ENCODE measurements at places on chromosomes 13 and 19. TPM values are rescaled to one million over a fixed set of nuclear protein-coding genes. Genes with fewer than 3 reads are reported as not detected.

Gene RUBCNL
- total RNA-seq: not detected

Gene ZNF98
- total RNA-seq: not detected

Gene ZNF256
- 0.29 TPM for total RNA-seq

Gene LRCH1
- total RNA-seq: 7.6 TPM

Gene CCDC169
- 6.2 TPM for total RNA-seq

Gene C19orf85
- 0.29 TPM for total RNA-seq

Gene TUBA3C
- total RNA-seq: not detected

Gene BEST2
- not detected for total RNA-seq

Gene GPR12
- not detected for total RNA-seq

Gene ATP1A3
- total RNA-seq: 0.29 TPM

Gene TDRD3
- 9.8 TPM for total RNA-seq

Gene VASP
- 111 TPM for total RNA-seq

Gene IFNL3
- not detected for total RNA-seq

Gene RNF113B
- total RNA-seq: not detected

Gene C5AR1
- not detected for total RNA-seq

Gene CGB3
- total RNA-seq: not detected

Gene LMTK3
- total RNA-seq: not detected

Gene CABP5
- total RNA-seq: not detected

Gene ZNF878
- total RNA-seq: not detected

Gene RAP2A
- total RNA-seq: 18.8 TPM

Measured in myometrial cell (primary cell).